ENCODE measurements at places on chromosomes 6 and 20. TPM values are rescaled to one million over a fixed set of nuclear protein-coding genes. Genes with fewer than 3 reads are reported as not detected.

DNA sequence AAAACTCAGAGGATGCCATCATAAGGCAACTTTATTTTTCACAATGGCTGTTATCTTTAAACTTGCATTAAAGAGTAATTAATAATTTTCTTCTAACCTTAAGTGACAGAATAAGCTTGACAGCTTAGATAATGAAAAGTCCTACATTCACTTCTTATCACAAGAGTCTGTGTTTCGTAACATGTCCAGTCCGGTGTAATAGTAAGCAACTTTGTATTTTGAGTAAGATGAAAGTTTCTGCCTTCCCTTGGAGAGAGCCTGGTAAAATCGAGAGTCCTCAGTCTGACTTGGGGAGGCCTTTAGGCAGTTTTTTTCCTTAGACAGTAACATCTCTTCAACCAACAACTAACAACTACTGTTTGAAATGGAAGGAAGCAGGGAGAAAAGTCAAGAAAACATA, 195.6 kb downstream of the GRM1 start:
- no peak for DNase-seq

Gene HTR1B
- total RNA-seq = not detected

DNA sequence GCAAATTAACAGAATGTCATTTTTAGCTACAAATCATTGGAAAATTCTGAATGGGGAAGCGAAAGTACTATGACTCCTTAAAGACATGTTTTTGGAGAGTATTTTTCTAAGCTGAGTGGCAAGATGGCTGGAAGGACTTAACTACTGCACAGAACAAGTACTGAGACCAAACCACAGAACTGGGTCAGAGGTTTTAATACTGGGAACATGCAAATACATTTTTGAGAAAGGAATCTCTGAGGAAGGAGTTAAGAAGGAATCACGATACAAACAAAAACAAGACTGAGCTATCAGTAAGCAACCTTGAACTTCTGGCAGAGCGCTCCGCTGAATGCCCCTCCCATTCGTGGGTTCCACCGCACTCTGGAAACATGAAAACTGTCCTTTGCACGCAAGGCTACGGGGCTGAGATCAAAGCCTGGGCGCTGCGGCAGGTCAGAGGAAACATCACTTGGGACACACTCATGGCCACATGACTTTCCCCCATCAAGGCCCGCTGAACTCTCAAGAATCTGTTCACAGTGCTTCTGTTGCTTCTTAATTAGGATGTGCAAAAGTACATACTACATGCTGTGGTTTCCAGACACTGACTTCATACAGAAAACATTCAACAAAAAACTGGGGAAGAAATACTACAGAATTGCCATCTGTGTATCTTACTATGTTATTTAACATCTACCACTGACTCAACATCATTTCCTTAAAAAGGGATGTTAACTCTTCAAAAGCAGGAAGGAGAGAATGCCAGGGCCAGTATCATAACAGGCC, 27.8 kb downstream of the SLC23A2 start:
- no peak for DNase-seq

Gene ROS1
- not detected for total RNA-seq

DNA sequence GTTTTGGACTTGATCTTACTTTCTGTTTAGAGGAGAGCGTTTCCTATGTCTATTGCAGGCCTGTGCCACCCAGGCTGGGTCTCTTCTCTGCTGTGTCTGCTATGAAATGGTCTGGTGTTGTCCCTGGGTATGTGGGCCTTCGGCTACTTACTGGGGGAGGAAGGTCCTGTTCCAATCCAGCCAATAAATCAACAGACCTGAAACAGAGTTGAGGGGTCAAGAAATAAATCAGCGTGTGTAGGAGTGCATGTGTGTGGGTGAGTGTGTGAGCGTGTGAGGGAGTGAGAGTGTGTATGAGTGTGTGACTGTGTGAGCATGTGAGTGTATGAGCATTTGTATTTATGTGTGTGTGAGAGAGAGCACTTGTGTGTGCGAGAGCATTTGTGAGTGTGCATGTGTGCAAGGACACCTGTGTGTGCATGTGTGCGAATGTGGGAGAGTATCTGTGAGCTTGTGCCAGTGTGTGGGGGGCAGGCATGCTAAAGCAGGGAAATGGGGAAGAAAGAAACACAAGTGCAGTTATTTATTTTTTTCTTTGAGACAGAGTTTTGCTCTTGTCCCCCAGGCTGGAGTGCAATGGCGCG, 86.3 kb upstream of the PMEPA1 start:
- DNase-seq = no peak

DNA sequence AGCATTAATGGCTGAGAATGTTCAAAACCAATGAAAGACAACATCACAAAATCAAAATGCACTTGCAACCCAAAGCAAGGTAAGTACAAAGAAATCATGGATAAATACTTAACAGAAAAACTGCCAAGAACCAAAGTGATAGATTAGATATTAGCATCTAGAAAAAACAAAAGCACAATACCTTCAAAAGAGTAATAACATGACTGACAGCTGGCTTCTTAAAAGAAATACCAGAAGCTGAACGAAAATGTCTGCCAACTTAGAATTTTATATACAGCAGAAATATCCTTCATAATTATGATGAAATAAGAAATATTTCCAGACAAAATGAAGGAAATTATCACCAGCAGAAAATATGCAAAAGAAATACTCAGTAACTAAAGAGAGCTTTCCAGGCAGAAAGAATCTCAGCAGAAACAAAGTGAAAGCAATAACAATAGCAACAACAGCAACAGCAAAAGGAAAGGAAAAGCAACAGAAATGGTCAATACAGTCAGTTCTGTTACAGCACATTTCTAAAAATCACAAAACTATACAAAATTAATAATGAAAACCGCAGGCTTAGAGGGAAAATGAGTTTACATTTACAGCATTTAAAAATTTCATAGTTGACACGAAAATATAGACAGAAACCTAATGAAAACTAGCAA, 121.5 kb upstream of the MAN1A1 start:
- no peak for DNase-seq

DNA sequence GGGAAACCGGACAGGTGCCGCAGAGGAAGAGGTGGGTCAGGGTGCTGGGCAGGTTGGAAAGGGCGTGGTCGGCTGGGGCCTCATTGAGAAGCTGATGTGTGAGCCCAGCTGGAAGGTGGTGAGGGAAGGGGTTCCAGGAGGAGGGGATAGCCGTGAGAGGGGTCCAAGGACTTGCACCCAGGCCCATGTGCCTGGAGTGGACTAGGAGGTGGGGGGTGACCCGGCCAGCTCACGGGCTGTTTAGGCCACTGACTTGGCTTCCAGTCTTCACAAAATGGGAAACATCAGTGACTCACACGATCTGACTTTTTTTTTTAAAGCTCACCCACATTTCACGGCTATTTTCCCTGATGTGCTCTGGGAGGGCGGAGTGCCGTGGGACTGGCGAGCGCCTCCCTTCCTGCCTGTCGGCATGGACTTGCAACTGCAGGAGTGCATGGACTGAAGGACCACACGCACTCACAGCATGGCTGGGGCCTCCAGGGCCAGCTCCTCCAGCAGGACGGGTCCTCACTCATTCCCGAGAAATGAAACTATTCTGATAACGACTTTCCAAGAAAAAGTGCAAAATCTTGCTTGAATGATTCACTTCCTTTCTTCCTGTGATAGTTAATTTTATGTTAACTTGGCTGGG, 13.5 kb upstream of the PDE10A start:
- DNase-seq = no peak

Gene IRAK1BP1
- total RNA-seq = 3.1 TPM

- DNase-seq = no peak
Observed at GRCh38 chr6:132651062-132651461, 7.9 kb downstream of the TAAR1 start.

DNA sequence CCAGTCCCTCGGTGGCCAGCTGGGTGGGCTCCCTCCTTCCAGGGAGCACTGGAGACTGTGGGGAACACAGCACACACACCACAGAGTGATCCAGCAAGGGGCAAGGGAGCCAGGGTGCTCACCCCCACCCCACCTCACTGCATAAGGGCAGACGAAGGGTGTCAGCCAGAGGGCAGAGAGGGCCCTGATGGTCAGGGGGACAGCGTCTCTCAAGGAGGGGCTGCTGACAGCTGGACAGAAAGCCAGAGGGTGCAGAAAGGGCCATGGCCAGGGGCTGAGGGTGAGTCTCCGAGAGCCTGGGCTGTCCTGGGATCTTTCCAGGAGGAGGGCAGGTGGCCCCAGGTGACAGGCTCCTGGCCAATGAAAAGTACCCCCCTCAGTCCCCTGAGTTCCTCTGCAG, 73.4 kb upstream of the PMEPA1 start:
- no peak for DNase-seq

GRCh38 chr6:170221753-170222400, 69.0 kb downstream of the DLL1 start:
- no peak for DNase-seq

DNA sequence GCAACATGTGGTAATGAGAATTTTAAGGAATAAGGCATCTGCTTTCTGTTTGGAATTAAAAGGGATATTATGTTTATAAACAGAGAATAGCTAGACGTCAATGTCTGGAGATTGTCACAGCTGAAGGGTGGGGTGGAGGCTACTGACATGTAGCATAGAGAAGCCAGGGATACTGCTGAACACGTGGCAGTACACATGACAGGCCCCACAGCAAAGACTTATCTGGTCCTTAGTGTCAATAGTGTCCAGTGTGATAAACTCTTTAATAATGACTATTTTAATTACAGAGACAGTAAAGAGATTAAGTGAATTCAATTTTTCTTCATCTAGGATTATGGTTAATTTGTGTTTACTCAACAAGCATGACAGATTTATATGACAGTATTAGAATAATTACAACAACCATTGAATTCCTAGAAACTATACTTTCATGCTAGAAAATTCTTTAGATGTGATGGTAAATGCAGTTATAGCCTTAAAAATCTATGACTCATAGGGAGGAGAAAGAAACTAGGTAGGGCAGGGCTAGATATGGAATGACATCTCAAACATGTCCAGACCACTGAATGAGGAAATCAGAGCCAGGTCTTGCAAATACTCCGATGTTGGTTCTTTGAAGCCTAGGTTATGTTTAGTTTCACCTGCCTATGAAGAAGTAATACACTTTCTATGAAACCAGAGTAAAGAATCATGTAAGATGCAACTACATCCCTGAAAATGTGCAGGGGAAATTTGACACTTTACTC, 399.5 kb downstream of the PHF3 start:
- DNase-seq = no peak

Measured in CD8-positive, alpha-beta memory T cell (primary cell).